Aorta (tissue), 5 donors: ENCODE measurements at places on chromosomes 7 and 10. TPM values are rescaled to one million over a fixed set of nuclear protein-coding genes. Genes with fewer than 3 reads are reported as not detected.

DNA sequence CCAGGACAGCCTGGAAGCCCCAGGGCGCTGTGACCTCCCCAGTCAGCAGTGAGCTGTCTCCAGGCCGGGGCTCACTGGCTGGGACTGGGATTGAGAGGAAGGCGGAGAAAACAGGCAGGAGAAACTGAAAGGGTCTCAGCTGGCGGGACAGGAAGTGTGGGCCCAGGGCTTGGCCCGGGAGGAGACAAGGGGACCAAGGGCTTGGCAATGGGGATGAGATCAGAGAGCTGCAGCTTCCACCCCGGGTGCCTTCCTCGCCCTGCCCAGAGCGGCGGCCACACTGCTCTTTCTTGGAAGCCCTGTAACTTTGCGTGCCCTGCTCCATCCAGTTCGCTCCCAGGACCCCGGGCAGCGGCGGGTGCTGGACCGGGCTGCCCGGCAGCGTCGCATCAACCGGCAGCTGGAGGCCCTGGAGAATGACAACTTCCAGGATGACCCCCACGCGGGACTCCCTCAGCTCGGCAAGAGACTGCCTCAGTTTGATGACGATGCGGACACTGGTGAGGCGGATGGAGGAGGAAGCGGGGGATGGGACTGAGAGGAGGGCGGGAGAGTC, 4.4 kb downstream of the ZNHIT1 start:
- DNase-seq, result no peak

DNA sequence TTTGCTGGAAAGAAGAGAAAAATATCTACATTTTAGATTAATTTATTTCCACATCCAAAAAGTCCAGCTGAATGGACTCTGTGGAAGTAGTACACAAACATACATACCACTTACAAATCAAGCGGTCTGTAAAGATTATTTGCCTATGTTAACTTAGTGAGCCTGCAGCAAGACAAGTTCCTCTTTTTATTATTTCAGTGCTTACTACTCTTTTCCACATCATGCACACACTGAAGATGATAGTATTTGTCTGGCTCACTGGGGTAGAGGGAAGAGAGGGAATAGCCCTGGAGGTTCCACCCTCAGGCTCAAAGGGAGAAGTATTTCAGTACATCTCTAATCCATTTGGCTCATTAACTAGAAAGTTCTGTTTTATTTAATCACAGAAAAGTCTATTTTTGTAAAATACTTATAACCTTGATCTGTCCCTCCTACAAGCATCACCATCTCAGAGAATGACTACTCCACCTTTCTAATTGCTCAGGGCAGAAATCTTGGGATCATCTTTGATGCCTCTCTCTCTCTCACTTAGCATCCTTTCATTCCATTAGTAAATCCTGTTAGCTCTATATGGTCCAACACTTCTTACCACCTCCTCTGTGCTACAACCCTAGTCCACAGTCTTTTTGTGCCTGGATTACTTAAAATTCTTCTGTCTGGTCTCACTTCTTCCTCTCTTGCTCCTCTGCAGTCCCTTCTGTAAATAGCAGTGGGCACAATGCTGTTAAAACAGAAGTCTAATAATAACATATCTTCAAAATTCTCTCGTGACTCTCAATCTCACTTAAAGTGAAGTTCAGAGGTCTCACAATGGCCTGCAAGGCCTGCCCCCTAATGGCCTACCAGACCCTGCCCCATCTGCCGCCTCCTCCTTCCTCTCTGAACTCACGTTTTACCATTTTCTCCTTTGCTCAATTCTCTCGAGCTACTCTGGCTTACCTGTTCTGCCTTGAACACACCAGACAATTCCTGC, 64.3 kb upstream of the CCDC6 start:
- DNase-seq, result no peak

DNA sequence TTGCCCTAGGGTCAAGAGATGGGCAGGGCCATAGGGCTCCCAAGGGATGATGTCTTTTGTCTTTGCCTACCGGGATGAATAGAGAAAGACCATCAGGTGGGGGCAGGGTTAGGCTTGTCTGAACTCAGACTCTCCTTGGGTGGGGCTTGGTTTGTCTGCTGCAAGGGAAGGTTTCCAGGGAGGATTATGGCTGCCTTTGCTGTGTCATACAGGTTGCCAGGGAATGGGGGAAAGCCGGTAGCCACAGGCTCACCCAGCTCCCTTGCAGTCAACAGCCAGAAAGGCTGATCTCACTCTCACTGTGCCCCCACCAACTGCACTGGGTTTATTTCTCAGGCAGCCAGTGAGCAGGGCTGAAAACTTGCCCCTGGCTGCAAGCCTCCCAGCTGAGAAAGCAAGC, 253.2 kb downstream of the POLR1F start:
- no peak for DNase-seq

GRCh38 chr7:44388089-44388970, 62.9 kb upstream of the CAMK2B start:
- DNase-seq, result no peak

DNA sequence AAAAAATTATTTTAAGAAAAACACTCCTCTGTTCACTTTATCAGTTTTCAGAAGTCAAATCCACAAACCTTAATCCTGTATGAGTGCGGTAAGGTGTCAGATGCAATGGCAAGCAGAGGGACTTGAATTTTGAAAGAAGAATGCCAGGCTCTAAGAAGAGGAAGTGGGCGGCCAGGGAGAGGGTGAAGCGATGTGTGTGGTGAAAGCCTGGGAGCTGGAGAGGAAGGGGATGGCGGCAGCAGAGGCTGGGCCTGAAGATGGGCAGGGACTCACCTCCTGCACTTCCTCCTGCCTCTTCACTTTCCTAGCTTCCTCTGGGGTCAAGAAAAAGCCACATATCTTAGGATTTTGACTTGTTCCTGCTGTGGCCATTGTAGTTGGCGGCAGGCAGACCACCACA, 609.6 kb downstream of the PARD3 start:
- DNase-seq, result peak; percentile 54

DNA sequence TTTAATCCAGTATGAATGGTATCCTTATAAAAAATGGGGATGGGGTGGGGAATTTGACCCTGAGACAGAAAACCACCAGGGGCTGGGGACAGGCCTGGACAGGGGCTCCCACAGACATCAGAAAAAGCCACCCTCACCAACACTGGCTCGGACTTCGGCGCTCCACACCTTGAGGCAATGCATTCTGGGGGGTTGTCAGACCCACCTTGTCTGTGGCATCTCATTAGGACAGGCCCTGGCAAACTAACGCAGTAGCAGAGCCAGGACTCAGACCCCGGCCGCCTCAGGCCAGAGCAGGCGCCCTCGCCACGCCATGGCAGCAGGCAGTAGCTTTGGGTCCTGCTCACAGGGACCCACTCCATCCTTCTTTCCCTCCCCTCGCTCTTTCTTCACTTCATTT, 160.1 kb downstream of the CCDC3 start:
- DNase-seq, result no peak

- DNase-seq, result peak; percentile 92
Observed at GRCh38 chr7:43583424-43584194, 701 bp downstream of the STK17A start.

GRCh38 chr10:110144507-110144906, 62.9 kb upstream of the MXI1 start:
- DNase-seq, result no peak

DNA sequence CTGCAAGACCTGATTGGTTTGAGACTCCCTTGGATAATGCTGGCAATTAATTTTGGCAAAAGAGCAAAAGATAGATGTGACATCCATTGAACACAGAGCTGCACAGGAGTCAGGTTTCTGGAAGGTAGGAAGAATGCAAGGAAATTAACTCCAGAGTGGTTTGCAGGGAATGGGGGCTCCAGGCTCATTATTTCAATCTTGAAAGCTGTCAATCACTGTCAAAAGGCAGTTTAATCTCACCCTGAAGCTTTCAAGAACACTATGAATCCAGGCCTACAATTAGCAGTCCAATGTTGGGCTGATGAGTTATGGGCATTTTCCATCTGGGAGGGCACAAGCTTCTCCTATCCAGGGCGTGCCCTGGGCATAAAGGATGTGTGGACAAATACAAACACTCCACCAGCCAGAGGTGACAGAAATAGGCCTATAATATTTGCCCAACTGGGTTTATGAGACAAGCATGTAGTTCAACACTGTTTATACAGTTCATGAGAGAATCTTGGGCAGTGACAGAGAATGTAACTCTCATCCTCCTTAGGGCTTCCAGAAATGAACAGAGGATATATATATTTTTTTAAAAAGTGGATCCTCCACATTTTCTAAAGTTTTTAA, 80.5 kb downstream of the KCNMA1 start:
- no peak for DNase-seq

DNA sequence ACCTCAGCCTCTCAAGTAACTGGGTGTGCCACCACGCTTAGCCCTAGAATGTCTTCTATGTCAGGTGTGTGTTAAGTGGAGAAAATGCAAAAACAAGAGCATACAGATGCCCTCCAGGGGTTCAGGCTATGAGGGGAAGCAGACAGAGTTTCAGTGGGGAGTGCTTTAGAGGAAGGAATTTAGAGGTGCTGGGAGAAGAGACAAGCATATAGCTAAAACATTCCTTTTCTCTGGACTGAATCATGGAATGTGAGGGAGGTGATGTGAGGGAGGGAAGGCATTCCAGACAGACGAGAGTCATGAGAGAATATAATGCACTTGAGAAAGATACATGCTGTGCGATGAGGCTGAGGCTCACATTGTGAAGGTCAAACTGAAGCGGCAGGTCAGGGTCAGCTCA, 6.6 kb upstream of the ZNF786 start:
- DNase-seq, result no peak

- peak; percentile 93 for DNase-seq
Observed at GRCh38 chr10:98361131-98362025, 53.6 kb downstream of the PYROXD2 start.

DNA sequence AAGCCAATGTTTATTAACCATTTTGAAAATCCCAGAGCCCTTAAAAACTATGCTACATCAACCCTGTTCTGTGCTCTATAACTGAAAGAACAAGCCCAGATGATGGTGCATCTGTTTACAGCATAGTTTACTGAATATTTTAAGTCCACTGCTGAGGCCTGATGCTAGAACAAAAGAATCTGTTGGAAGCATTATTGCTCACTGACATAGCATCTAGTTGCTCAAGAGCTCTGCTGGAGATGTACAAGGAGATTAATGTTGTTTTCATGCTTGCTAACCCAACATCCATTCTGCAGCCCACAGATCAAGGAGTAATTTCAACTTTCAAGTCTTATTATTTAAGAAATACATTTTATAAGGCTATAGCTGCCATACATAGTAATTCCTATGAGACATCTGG, 181.3 kb upstream of the FEZF1 start:
- DNase-seq, result no peak

GRCh38 chr10:119253433-119254174, 46.2 kb downstream of the GRK5 start:
- peak; percentile 85 for DNase-seq

DNA sequence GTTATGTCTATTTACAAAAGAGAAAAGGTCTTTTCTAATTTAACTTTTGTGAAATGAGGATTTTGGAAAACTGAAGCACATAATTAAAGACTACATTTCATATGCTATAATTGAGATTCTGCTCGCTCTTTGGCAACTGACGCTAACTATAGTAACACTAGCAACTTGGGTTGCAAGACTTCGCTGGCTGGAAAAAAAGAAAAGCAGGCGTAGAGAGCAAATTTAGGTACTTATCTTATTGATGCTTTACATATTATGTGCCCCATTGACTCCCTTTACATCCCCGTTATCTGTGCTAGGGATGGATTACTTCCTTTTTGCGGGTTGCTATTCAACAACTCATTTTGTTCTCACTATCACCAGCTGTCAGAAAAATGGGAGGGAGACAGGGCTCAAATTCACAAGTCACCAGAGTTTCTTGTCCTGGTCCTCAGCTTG, 10.5 kb downstream of the SEMA3C start:
- DNase-seq, result no peak

- no peak for DNase-seq
Observed at GRCh38 chr7:157715071-157715937, 378.5 kb downstream of the DNAJB6 start.

- DNase-seq, result no peak
Observed at GRCh38 chr7:116455499-116455898, 44.0 kb upstream of the CAV2 start.

GRCh38 chr7:18583305-18583704, 87.8 kb downstream of the HDAC9 start:
- no peak for DNase-seq

DNA sequence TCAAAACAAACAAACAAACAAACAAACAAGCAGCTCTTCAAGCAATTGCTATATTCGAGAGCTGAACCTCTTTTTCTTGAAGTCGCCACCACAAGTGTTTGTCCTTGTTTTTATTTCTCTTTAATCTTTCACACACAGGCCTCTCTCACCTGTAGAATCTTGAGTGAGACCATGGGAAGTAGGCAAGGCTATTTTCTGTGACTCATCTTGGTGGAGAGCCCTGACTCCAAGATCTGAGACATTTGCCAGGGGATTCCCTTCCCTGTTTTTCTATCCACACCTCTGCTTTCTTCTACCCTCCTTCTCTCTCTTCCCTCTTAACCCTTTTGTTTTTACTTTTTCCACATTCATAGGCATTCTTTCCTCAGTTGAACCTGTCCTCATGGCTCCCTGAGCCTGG, 8.0 kb upstream of the TAS2R60 start:
- DNase-seq, result no peak

DNA sequence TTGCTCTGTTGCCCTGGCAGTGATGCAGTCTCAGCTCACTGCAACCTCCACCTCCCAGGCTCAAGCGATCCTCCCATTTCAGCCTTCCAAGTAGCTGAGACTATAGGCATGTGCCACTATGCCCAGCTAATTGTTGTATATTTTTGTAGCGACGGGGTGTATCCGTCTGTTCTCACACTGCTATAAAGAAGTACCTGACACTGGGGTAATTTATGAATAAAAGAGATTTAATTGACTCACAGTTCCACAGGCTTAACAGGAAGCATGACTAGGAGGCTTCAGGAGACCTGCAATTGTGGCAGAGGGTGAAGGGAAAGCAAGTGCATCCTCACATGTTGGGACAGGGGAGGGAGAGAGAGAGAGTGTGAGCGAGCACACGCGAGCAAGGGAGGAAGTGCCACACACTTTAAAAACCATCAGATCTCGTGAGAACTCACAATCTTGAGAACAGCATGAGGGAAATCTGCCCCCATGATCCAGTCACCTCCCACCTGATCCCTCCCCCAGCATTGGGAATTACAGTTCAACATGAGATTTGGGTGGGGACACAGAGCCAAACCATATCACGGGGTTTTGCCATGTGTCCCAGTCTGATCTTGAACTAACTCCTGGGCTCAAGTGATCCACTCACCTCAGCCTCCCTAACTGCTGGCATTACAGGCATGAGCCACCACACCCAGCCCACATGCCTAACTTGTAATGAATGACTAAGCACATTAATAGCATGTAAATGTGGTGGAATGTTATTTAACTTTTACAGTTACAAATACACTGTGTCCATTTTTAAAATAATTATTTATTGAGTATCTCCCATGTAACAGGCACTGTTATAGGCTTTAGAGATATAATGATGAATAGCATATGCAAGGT, 65.5 kb downstream of the RALA start:
- DNase-seq, result no peak

GJD4 gene
- not detected for total RNA-seq

TMEM213 gene
- not detected for total RNA-seq

ACTR3C gene
- 1.2 TPM for total RNA-seq

ZKSCAN1 gene
- total RNA-seq, result 57.9 TPM

PNLIP gene
- 2.3 TPM for total RNA-seq

ARID5B gene
- total RNA-seq, result 66.2 TPM

TAS2R5 gene
- 1.7 TPM for total RNA-seq

AFAP1L2 gene
- total RNA-seq, result 19.3 TPM

CYREN gene
- total RNA-seq, result 31.7 TPM
